ENCODE measurements at places on chromosomes 6 and 20.
A peak's percentile ranks its signal among the peaks of the same experiment; 100 is the strongest.

- DNase-seq = no peak
Measured at GRCh38 chr20:4886771-4887527, 114.4 kb downstream of the SLC23A2 start.

DNA sequence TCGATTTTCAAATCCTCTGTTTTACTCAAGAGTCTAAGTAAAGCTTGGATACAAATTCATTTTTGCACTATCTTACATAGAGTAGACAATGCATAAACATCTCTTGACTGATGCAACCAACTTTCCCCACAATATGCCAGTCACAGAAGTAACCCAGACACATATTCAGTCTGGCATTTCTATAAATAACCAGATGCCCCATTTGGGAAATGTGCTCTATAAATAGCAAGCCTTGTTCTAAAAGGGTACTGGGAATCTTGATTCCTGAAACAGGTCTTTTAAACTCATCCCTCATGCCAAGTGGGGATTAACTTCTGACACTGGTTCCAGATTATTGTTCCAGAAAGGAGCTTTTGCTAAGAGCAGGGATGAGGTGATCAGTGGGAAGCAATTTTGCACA lies 411.7 kb downstream of the EPM2A start:
- no peak for DNase-seq

GRCh38 chr20:43752561-43753301 lies 25.9 kb upstream of the GTSF1L start:
- DNase-seq = peak; percentile 36

DNA sequence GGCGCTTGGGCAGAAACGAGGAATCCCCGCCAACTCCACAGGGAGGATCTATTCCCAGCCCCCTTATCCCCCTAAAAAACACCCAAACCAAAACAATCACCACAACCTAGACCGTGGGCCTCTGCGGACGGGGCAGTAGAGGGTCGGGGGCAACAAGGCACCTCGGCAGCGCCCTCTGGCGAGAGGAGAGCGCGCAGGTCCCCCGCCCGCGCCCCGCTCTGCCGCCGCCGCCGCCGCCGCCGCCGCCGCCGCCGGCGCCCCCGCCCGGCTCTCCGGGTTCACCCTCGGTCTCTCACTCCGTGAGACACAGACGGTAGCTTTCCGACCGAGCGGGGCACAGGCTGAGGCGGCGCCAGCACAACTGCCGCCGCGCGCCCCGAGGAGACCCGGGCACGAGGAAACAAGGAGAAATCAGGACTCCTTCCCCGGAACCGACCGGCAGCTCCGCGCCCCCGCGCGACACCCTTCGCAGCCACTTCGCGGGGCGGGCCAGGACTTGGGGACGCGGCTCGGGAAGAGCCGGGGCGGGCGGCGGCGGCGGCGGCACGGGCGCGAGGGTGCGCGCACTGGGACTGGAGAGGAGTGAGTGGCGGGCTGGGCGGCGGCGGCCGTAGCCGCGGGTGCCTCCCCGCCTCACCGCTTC lies at the start of gene SLC35F1:
TSS of gene SLC35F1 (plus strand) at position 307 of the 643 bp plus-strand sequence.
- DNase-seq = peak; percentile 46

DNA sequence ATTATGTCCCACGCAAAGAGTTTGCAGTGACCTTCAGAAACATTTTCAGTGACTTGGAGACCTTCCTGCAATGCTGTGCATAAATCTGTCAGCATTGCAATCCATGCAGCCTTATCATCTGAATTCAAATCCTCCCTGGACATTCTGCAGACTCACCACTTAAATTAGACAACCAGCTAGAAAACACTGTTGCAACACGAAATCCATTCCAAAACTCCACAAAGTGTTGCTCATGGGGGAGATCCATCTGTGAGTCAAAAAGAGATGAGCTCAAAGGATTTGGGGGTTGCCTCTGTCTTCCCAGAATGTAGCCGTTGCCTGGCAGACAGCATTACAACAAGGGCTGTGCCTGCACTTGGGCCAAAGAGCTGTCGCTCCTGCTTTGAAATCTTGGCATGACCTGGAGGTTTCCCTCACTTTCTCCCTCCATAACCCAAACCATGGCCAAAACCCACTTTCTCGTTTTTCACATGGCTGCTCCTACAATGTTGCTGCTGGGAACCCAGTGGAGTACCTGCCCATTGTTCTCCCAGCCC lies 163.5 kb upstream of the CDYL start:
- DNase-seq = no peak

- DNase-seq = no peak
Measured at GRCh38 chr20:63044204-63044600, 37.4 kb upstream of the BHLHE23 start.

DNA sequence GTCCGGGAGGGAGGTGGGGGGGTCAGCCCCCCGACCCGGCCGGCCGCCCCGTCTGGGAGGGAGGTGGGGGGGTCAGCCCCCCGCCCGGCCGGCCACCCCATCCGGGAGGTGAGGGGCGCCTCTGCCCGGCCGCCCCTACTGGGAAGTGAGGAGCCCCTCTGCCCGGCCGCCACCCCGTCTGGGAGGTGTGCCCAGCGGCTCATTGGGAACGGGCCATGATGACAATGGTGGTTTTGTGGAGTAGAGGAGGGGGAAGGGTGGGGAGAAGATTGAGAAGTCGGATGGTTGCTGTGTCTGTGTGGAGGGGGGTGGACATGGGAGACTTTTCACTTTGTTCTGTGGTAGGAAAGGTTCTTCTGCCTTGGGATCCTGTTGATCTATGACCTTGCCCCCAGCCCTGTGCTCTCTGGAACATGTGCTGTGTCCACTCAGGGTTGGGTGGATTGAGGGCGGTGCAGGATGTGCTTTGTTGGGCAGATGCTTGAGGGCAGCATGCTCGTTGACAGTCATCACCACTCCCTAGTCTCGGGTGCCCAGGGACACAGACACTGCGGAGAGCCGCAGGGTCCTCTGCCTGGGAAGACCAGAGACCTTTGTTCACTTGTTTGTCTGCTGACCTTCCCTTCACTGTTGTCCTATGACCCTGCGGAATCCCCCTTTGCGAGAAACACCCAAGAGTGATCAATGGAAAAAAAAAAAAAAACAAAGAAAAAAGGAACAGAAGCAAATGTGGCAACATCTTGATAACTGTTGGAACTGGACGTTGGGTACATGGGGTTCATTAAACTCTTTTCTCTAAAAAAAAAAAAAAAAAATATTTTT lies 15.7 kb upstream of the E2F1 start:
- DNase-seq = no peak

GRCh38 chr6:66336176-66336575 lies 629.1 kb upstream of the EYS start:
- DNase-seq = no peak

DNA sequence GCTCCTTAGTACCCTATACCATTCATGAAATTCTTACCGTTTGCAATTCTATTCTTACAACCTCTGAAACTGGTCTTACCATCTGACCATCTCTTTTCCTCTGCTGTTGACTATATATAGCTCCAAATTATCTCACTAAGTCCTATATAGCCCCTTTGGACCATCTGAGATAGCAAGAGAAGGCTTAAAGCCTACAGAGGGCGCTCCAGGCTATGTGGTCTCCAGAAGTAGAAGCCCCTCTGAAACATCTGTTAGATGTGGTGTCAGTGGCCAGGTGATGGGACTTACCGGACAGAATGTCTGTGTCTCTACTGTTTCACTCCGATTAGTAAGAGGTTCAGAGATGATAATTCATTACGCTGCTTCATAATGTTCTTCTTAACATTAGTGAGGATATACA lies 140.7 kb upstream of the BMP2 start:
- no peak for DNase-seq

GRCh38 chr20:56816349-56816748 lies 187.2 kb downstream of the TFAP2C start:
- DNase-seq = no peak

GRCh38 chr6:44342489-44342888 lies at the start of gene SPATS1:
SPATS1 (plus strand) TSS chr6:44342650; CDS start chr6:44343096, 446 bp downstream.
- no peak for DNase-seq

- no peak for DNase-seq
Measured at GRCh38 chr6:157527471-157527907, 146.5 kb downstream of the ZDHHC14 start.

- no peak for DNase-seq
Measured at GRCh38 chr6:161532536-161532935, 258.7 kb upstream of the AGPAT4 start.

DNA sequence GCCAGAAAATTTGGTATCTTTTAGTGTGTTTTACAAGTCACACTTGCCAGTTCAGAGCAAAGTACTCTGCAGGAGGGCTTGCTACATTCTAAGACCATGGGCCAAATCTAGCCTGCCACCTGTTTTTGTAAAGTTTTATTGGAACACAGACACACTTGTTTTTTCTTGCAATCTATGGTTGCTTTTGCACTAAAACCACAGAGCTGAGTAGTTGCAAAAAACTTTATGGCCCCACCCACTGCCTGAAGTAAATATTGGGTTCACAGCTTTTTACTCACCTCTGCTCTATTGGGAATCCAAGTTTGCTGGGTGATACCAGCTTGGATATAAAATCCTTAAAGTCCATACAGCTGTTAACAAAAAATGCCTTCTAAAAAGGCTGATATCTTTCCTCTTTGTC lies 109.0 kb downstream of the ZFP64 start:
- DNase-seq = no peak

GRCh38 chr20:25538838-25539665 lies 46.3 kb downstream of the NINL start:
- DNase-seq = no peak

GRCh38 chr6:13268913-13269518 lies 59.3 kb downstream of the TBC1D7 start:
- no peak for DNase-seq

- peak; percentile 41 for DNase-seq
Measured at GRCh38 chr6:17987447-17987696, at the start of gene KIF13A. KIF13A (minus strand) TSS chr6:17987635; CDS start chr6:17987463, 172 bp downstream.

DNA sequence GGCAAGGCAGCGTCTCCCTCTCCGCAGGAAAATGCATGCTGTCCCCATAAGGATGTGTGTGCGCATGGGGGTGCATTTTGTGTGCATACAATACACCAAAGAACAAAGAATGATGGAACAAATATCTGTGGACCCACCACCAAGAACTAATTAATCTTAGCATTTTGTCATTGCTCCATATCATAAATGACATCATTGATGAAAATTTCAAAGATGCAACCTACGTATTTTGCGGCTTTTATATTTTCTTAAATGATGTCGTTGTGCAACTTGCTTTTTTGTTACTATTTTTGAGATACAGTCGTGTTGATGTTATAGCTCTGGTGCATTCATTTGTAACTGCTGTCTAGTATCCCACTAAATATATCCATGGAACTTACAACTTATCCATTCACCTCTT lies 89.7 kb downstream of the SERAC1 start:
- DNase-seq = no peak

- DNase-seq = no peak
Measured at GRCh38 chr6:38549180-38549579, 90.5 kb downstream of the BTBD9 start.

GRCh38 chr6:106453756-106454367 lies 93.3 kb downstream of the CRYBG1 start:
- DNase-seq = no peak

GRCh38 chr6:132919045-132919860 lies 104.9 kb downstream of the RPS12 start:
- peak; percentile 42 for DNase-seq

GRCh38 chr6:34230653-34231371 lies 5.9 kb upstream of the HMGA1 start:
- DNase-seq = no peak

- no peak for DNase-seq
Measured at GRCh38 chr6:107794771-107795170, 29.3 kb downstream of the SCML4 start.

DNA sequence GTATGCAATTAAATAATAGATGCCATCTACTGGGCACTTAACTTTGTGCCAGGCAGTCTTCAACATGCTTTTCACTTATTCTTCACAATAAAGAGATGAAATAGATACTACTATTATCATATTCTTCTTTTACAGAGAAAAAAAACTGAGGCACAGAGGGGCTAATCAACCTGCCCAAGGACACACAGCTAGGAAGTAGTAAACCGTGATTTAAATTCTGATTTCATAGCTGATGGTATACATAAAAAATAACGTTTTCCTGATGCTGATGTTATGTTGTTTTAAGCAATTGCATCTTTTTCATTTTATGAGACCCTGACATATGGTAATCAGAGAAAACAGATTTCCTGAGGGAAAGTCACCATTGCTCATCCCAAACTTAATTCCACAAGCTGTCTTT lies 45.1 kb upstream of the ATXN1 start:
- no peak for DNase-seq

DNA sequence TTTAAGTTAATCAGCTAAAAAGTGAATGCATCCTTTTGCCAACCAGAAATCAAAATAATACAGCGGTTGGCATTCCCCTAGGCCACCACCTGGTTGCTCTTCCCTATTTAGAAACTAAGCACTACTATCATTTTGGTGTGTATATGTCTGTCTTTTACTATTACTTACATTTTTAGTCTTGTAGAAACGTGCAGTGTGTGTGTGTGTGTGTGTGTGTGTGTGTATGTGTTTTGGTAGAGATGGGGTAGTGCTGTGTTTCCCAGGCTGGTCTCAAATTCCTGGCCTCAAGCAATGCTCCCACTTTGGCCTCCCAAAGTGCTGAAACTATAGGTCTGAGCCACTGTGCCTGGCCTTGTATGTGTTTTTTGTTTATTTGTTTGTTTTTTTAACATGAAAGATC lies 27.4 kb downstream of the MYO6 start:
- no peak for DNase-seq

GRCh38 chr20:57398231-57398821 lies 7.1 kb downstream of the RBM38 start:
- DNase-seq = no peak

- DNase-seq = peak; percentile 70
Measured at GRCh38 chr6:113924312-113924723, 46.6 kb downstream of the HDAC2 start.

- DNase-seq = no peak
Measured at GRCh38 chr6:15790116-15790515, 127.3 kb upstream of the DTNBP1 start.

DNA sequence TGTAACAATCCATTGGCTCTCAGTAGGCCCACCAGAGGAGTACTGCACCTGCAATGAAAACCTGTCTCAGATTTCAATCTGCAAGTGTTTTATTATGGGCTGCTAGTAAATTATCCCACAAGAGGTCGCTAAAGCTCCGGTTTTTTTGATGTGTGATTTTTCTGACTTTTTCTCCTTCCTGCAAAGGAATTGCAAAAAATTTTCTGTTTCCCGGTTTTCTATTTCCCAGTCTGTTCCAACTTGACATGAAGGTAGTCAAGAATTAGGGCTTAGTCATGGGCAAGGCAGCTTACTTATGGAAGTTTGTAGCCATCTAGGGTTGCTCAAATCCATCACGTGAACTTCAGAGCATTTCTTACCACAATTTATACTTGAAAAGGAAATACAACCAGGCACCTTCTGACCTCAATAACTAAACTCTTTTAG lies 38.5 kb upstream of the AHI1 start:
- peak; percentile 61 for DNase-seq

- no peak for DNase-seq
Measured at GRCh38 chr6:11778648-11779328, at the start of gene ADTRP. ADTRP (minus strand) TSS chr6:11778803; CDS start chr6:11778759, 44 bp downstream.

DNA sequence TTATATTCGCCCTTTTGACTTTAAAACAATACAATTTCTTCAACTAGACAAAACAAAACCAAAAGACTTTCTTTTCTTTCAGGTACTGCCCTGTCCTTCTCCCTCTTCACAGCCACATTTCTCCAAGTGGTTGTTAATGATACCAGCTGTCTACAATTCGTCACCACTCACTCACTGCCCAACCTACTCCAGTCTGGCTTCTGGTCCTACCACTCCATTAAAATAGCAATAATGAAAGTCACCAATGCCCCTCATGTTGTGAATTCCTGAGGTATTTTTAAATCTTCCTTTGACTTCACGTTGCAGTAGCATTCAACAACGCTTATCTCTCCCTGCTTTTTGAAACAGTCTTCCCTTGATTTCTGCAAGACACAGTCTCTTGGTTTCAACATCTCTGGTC lies 11.6 kb upstream of the MAN1A1 start:
- DNase-seq = no peak

- peak; percentile 77 for DNase-seq
Measured at GRCh38 chr20:8152183-8152582, 20.1 kb downstream of the PLCB1 start.
